ENCODE measurements at places on chromosomes 3 and 15.

GRCh38 chr3:513301-513700 lies 316.7 kb downstream of the CHL1 start:
- DNase-seq: no peak

DNA sequence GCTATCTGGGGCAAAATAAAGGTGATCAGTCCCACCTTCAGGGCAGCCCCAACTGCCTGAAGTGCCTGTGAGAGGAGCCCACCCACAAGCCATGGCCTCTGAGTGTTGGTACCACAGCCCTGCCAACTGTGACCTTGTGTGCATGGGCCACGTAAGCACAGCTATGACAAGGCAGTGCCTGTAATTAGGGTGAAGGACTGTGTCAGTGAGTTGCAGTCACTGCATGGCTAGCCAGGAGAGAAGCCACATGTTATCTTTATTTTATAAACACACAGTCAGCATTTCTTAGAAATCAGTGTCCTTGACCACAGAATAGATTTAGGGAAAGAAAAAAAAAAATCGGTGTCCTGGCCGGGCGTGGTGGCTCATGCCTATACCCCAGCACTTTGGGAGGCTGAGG lies 24.8 kb downstream of the EXOSC7 start:
- DNase-seq: no peak

- DNase-seq: no peak
Observed at GRCh38 chr15:49953421-49953820, 165.6 kb downstream of the ATP8B4 start.

DNA sequence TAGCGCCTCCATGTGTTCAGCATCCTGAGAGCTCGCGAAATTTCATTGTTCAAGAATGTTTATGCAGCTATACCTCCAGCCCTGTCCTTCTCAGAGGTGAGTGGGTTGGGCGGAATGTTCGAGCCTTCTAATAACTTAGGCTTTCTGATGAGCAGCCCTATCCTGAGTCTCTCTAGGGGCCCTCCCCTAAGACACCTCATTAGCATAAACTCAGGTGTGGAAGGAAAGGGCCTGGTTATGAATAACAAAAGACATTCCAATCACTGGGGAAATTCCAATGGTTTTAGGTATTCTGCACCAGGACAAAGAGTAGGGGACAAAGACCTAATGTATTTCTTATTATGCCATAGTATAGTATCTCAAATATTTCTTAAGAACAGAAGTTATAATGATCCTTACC lies 138.1 kb upstream of the PDZRN3 start:
- DNase-seq: no peak
